ENCODE measurements at places on chromosomes 13 and 19. TPM values are rescaled to one million over a fixed set of nuclear protein-coding genes. Genes with fewer than 3 reads are reported as not detected.

The ZNF587B gene
- 11.9 TPM for total RNA-seq

The LYPD5 gene
- 5.9 TPM for total RNA-seq

The CEACAM1 gene
- total RNA-seq = 2.2 TPM

The MYCBP2 gene
- total RNA-seq = 135 TPM

The ZNF506 gene
- total RNA-seq = 55.5 TPM

The TEX101 gene
- not detected for total RNA-seq

The VMAC gene
- 13.3 TPM for total RNA-seq

The GPR4 gene
- total RNA-seq = 6.6 TPM

GRCh38 chr13:31764556-31764955 is 25.2 kb downstream of the RXFP2 start:
- H3K27ac ChIP-seq = no peak overlapping the region
- H3K36me3 ChIP-seq = no peaks in the 10 kb centered on the region
- no peak overlapping the region for H3K4me3 ChIP-seq
- H3K27me3 ChIP-seq = no peaks in the 10 kb centered on the region
- peaks cover 28% of the 10 kb centered on the region for H3K4me1 ChIP-seq

- no peak overlapping the region for H3K4me3 ChIP-seq
- peaks cover 42% of the 10 kb centered on the region for H3K36me3 ChIP-seq
- DNase-seq = no peak
- no peak overlapping the region for H3K27ac ChIP-seq
Observed at GRCh38 chr19:4028334-4029246, 21.1 kb downstream of the PIAS4 start.

- H3K4me1 ChIP-seq = peaks cover 3% of the 10 kb centered on the region
- H3K27ac ChIP-seq = no peak overlapping the region
- H3K27me3 ChIP-seq = no peaks in the 10 kb centered on the region
- H3K4me3 ChIP-seq = no peak overlapping the region
- DNase-seq = no peak
- no peaks in the 10 kb centered on the region for H3K36me3 ChIP-seq
Observed at GRCh38 chr13:110030394-110030928, 244.1 kb upstream of the IRS2 start.

- H3K27ac ChIP-seq = no peak overlapping the region
- no peaks in the 10 kb centered on the region for H3K27me3 ChIP-seq
- H3K4me3 ChIP-seq = no peak overlapping the region
Observed at GRCh38 chr13:46817095-46817494, 20.1 kb upstream of the ESD start.

- no peak overlapping the region for H3K27ac ChIP-seq
- no peak for DNase-seq
- no peak overlapping the region for H3K4me3 ChIP-seq
- H3K27me3 ChIP-seq = no peaks in the 10 kb centered on the region
Observed at GRCh38 chr13:30108913-30109237, 198.5 kb downstream of the KATNAL1 start.

GRCh38 chr19:43380008-43380407 is 26.5 kb downstream of the CD177 start:
- no peaks in the 10 kb centered on the region for H3K4me1 ChIP-seq
- no peak overlapping the region for H3K4me3 ChIP-seq
- no peaks in the 10 kb centered on the region for H3K27me3 ChIP-seq
- H3K27ac ChIP-seq = no peak overlapping the region

GRCh38 chr13:109646423-109646822 is 140.0 kb downstream of the IRS2 start:
- no peaks in the 10 kb centered on the region for H3K4me1 ChIP-seq
- no peak overlapping the region for H3K4me3 ChIP-seq
- H3K27me3 ChIP-seq = no peaks in the 10 kb centered on the region
- DNase-seq = no peak
- no peak overlapping the region for H3K27ac ChIP-seq
- H3K36me3 ChIP-seq = no peaks in the 10 kb centered on the region

DNA sequence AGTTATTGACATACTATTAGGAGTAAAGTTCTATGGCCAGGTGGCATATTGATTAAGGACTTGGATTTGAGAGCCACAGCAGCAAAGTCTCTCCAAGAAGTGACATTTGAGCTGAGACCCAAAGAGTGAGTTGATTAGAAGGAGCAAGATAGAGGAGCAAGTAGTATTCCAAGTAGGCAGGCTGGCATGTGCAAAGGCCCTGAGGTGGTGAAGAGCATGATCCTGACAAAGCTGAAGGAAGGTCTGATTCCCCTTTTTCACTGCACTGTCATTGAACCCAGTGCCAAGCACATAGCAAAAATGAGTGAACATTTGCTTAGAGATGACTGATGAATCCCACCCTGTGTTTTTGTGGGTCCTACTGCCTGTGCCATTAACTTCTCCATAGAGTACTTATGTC is 4.7 kb downstream of the ZNF543 start:
- peaks cover 57% of the 10 kb centered on the region for H3K36me3 ChIP-seq
- H3K4me3 ChIP-seq = no peak overlapping the region

GRCh38 chr13:52450793-52451116 is 321 bp upstream of the VPS36 start:
- no peak overlapping the region for H3K27ac ChIP-seq
- H3K4me3 ChIP-seq = peak overlapping the region; percentile 80
- H3K27me3 ChIP-seq = no peaks in the 10 kb centered on the region
- DNase-seq = no peak
- peaks cover 30% of the 10 kb centered on the region for H3K4me1 ChIP-seq

DNA sequence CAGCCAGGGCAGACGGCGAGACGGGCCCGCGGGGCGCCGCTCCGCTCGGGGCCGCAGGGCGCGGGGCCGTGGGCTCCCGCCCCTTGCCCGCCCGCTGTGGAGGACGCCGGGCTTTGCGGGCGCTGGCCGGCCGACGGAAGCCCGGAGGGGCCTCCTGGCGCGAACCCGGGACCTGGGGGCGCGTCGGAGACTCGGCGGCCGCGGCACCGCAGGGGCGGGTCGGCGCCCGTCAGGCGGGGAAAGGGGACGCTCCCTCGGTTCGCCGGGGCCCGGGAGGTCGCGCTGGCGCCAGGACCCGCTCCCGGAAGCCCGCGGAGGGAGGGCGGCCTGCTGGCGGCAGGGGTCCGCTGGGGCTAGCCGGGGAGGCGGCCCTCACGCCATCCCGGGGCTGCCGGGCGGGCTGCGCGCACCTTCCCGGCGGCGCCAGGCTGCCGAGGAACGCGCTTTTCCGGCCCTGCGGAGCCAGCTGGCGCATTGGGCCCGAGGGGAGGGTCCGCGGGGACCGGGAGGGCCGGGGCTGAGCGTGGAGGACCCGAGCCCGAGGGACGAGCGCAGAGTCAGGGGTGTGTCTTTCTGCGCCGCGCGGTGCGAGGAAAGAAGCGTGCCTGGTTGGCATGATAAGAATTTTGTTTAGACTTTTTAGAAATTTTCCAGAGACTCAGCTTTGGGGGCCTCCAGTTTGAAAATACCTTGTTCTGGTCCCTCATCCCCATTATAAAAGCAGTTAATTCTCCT is 511 bp downstream of the GARRE1 start:
- H3K27me3 ChIP-seq = no peaks in the 10 kb centered on the region
- H3K4me3 ChIP-seq = peak overlapping the region; percentile 97
- DNase-seq = no peak

DNA sequence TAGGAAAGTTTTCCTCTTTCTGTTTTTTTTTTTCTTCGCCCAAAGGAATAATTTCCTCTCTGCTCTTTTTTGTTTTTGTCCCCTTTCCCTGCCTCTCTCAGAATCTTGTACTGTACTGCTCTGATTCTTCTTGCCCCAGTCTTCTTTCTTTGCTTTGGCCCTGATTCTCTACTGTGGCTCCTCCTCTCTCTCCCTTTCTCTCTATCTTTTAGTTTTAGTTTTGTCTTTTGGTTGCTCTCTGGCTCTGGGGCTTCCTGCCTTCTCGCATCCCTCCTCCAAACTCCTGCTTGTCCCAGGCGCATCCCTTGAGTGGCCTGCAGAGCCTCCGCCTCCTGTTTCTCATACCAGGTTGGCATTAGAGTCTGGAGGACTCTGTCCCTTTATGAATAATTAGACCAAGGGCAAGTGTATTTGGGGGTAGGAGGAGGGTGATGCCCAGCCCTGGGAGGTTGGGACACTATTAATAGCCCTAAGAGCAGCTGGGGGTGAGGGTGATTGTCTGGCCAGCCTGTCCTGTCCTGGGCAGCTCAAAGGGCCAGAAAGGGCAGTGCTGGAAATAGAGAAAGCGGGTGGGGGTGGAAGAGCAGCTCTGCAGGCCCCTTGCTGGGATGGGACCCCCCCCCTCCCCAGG is 39.1 kb downstream of the LYL1 start:
- H3K4me1 ChIP-seq = peaks cover 99% of the 10 kb centered on the region
- DNase-seq = no peak
- peak overlapping the region; percentile 33 for H3K4me3 ChIP-seq
- no peaks in the 10 kb centered on the region for H3K27me3 ChIP-seq
- peak overlapping the region; percentile 99 for H3K27ac ChIP-seq
- H3K36me3 ChIP-seq = no peaks in the 10 kb centered on the region

- H3K4me1 ChIP-seq = peaks cover 13% of the 10 kb centered on the region
- H3K36me3 ChIP-seq = no peaks in the 10 kb centered on the region
- no peaks in the 10 kb centered on the region for H3K27me3 ChIP-seq
- no peak overlapping the region for H3K27ac ChIP-seq
- H3K4me3 ChIP-seq = no peak overlapping the region
Observed at GRCh38 chr19:17394891-17395415, 957 bp upstream of the CCDC194 start.

DNA sequence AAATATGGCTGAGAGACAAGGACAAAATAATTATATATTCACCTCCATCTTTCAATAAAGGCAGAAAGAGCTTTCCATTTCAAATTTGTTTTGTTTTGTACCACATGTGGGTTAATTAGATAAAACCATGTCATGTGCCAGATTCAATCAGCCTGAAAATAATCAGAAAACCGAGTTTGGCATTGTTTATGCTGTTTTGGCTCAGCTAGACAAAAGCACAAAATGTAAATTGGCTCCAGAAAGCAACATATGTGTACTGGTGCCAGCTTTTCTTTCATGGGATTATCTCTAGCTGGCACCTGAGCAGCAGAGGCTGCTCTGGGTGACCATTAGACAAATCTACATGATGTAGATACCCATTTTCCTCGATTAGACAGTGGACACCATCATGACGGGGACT is 9.2 kb upstream of the DNAJC15 start:
- no peaks in the 10 kb centered on the region for H3K27me3 ChIP-seq
- no peaks in the 10 kb centered on the region for H3K4me1 ChIP-seq
- H3K27ac ChIP-seq = no peak overlapping the region
- no peak overlapping the region for H3K4me3 ChIP-seq

GRCh38 chr13:43119206-43119605 is 95.8 kb downstream of the DNAJC15 start:
- H3K27ac ChIP-seq = no peak overlapping the region
- H3K27me3 ChIP-seq = no peaks in the 10 kb centered on the region
- no peaks in the 10 kb centered on the region for H3K4me1 ChIP-seq
- no peak overlapping the region for H3K4me3 ChIP-seq
- H3K36me3 ChIP-seq = no peaks in the 10 kb centered on the region
- DNase-seq = no peak

- H3K4me3 ChIP-seq = no peak overlapping the region
- DNase-seq = no peak
- no peaks in the 10 kb centered on the region for H3K27me3 ChIP-seq
- no peaks in the 10 kb centered on the region for H3K4me1 ChIP-seq
- H3K27ac ChIP-seq = no peak overlapping the region
Observed at GRCh38 chr19:32138416-32138815, 207.0 kb upstream of the ZNF507 start.

DNA sequence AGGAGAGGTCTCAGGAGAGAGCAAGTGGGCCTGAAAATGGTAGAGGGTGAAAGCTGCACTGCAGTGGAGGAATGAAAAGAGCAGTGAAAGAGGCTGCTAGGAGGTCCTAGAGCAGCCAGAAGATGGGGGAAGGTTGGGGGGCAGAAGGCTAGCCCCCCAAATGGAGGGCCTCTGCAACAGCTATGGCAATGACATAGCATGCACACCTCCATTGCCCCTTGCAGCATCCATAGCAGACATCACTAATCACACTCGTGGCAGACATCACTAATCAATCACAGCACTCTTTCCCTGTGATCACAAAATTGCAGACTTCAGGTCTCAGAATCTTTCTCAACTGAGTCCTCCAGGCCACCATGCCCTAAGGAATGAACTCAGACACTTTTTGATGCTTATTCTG is 21.9 kb downstream of the CCL25 start:
- DNase-seq = no peak
- H3K4me3 ChIP-seq = no peak overlapping the region
- no peaks in the 10 kb centered on the region for H3K4me1 ChIP-seq
- H3K36me3 ChIP-seq = no peaks in the 10 kb centered on the region

DNA sequence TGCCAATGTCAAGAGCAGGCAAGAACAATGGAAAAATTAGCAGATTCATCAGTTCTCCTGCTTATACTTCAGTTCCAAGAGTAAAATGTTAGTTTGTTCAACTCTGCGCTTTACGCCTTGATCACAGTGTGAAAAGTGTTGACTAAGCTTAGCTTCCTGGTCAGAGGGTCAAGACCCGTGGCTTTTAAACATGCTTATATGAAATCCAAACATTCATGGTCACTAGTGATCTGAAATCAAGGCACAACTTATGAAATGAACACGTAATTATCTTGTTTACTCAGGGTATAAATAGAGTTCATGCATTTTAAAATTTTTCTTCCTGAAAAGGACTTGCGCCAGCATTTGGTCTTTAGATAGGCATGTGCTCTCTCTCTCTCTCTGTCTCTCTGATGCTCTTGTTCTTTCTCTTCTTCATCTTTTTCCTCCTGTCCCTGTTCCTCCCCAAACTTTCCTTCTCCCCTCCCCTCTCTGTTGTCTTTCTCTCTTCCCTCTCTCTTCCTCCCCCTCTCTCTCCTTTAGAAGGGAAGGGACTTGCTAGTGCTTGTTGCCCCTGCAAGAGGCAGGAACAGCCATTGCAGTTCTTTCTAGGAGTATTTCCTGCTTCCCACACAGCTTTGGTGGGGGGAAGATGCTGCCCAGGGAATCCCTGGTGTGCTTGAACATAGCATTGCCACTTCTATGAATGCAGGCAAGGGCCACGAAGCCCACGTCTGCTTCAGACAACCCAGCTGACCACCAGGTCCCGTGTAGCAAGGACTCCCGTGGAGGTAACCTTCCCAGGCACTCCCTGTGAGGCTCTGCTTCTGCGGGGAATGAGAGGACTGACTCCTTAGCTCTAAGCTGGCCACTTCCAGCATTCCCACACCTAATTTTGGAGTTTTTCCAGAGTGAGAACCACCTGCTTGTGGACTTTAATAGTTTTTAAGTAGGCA is 7.1 kb upstream of the ZNF536 start:
- no peaks in the 10 kb centered on the region for H3K27me3 ChIP-seq
- H3K27ac ChIP-seq = no peak overlapping the region

- no peak for DNase-seq
- H3K36me3 ChIP-seq = peaks cover 72% of the 10 kb centered on the region
- no peaks in the 10 kb centered on the region for H3K27me3 ChIP-seq
- H3K4me3 ChIP-seq = no peak overlapping the region
- no peak overlapping the region for H3K27ac ChIP-seq
Observed at GRCh38 chr19:35731779-35732405, 10.4 kb downstream of the IGFLR1 start.

- H3K4me1 ChIP-seq = peaks cover 21% of the 10 kb centered on the region
- H3K36me3 ChIP-seq = no peaks in the 10 kb centered on the region
- no peak overlapping the region for H3K27ac ChIP-seq
- no peak overlapping the region for H3K4me3 ChIP-seq
Observed at GRCh38 chr19:13859361-13859880, 17.5 kb upstream of the NANOS3 start.

- H3K27ac ChIP-seq = no peak overlapping the region
- DNase-seq = no peak
- H3K4me3 ChIP-seq = no peak overlapping the region
- no peaks in the 10 kb centered on the region for H3K4me1 ChIP-seq
Observed at GRCh38 chr19:19342086-19343015, 21.7 kb downstream of the MAU2 start.

Measured in thoracic aorta (tissue), 2 donors.